ENCODE measurements at places on chromosomes 5 and 9. TPM values are rescaled to one million over a fixed set of nuclear protein-coding genes. Genes with fewer than 3 reads are reported as not detected.

- H3K4me3 ChIP-seq: no peak overlapping the region
- H3K4me1 ChIP-seq: no peaks in the 10 kb centered on the region
- no peak overlapping the region for H3K27ac ChIP-seq
- no peaks in the 10 kb centered on the region for H3K36me3 ChIP-seq
- no peaks in the 10 kb centered on the region for H3K27me3 ChIP-seq
- DNase-seq: no peak
Measured at GRCh38 chr9:132008855-132009812, 70.5 kb downstream of the MED27 start.

- no peaks in the 10 kb centered on the region for H3K27me3 ChIP-seq
- DNase-seq: no peak
- no peaks in the 10 kb centered on the region for H3K36me3 ChIP-seq
Measured at GRCh38 chr5:88758184-88758583, 124.8 kb downstream of the MEF2C start.

DNA sequence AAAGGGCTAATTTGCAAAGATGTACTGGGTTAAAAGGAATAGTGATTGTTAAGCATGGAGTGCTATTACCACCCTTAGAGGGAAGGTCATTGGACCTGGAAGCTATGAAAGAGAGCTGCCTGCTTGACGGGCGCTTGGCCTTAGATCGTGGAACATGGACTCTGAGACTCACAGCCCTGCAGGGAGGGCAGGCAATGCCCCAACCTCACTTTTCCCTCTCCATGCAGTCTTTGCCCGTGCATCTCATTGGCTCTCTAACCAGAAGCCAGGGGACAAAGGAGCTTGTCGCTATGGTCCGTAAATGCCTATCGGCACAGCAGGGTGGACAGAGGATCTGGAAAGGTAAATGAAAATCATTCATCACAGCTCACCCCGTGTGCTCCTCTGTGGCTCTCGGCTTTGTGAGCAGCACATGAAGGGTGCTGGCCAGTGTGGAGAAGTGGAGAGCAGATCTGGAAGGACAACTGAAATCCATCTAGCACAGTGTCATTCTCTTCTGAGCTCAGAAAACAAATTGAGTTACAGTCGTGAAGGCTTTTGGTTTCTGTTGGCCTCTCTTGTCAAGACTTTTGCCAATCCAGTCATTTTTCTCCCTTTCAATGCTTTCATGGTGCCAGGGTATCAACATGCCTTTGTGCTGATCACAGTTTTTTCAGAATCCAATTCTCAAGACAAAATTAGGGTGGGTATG is 186.2 kb downstream of the SNX18 start:
- no peaks in the 10 kb centered on the region for H3K27me3 ChIP-seq
- H3K4me1 ChIP-seq: no peaks in the 10 kb centered on the region
- H3K4me3 ChIP-seq: no peak overlapping the region
- no peak overlapping the region for H3K27ac ChIP-seq

GRCh38 chr5:157454273-157454672 is 5.7 kb upstream of the NIPAL4 start:
- no peak overlapping the region for H3K27ac ChIP-seq
- H3K4me3 ChIP-seq: no peak overlapping the region
- DNase-seq: no peak
- no peaks in the 10 kb centered on the region for H3K27me3 ChIP-seq
- H3K36me3 ChIP-seq: no peaks in the 10 kb centered on the region
- no peaks in the 10 kb centered on the region for H3K4me1 ChIP-seq

The CYLC2 gene
- not detected for total RNA-seq

All from right lobe of liver (tissue), 6 donors.